Activated CD8-positive, alpha-beta memory T cell treated with anti-CD3 and anti-CD28 coated beads for 36 hours (primary cell): ENCODE measurements at places on chromosomes 7 and 10. TPM values are rescaled to one million over a fixed set of nuclear protein-coding genes. Genes with fewer than 3 reads are reported as not detected.

RARRES2 gene
- not detected for total RNA-seq

EIF4H gene
- 415 TPM for total RNA-seq

IGFBP3 gene
- total RNA-seq: 0.82 TPM

NPFFR1 gene
- total RNA-seq: not detected

POLR2J2 gene
- 8.6 TPM for total RNA-seq

PLEKHS1 gene
- not detected for total RNA-seq

IL2RA gene
- total RNA-seq: 1,272 TPM

GPRIN2 gene
- not detected for total RNA-seq

GALNT17 gene
- total RNA-seq: not detected

CAV2 gene
- total RNA-seq: not detected

LRIT1 gene
- not detected for total RNA-seq

SPDYE2B gene
- not detected for total RNA-seq

OR2A5 gene
- total RNA-seq: not detected

GHRHR gene
- not detected for total RNA-seq

LRRC18 gene
- total RNA-seq: not detected

MARCHF5 gene
- total RNA-seq: 26.8 TPM

AIFM2 gene
- 16.9 TPM for total RNA-seq
